Right forelimb (tissue), 1 donor: ENCODE measurements at places on chromosomes 6 and 20.

DNA sequence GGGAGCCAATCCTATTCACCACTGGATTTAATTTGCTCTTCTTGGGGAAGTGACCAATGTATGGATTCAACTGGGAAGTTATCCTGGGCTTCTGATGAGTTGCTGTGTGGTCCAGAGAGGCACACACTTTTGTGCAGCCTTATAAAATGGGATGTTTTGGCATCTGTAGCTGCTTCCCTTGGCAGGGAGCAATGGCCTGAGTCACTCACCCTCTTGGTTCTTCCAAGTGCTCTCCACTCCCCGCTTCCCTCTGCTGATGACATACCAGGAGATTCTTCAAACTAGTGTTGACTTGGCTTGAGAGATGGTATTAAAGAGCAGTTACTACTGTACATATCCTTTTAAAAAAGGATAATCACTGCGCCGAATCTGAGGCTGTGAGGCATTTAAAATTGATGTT, 105.8 kb downstream of the JARID2 start:
- no peak for DNase-seq

DNA sequence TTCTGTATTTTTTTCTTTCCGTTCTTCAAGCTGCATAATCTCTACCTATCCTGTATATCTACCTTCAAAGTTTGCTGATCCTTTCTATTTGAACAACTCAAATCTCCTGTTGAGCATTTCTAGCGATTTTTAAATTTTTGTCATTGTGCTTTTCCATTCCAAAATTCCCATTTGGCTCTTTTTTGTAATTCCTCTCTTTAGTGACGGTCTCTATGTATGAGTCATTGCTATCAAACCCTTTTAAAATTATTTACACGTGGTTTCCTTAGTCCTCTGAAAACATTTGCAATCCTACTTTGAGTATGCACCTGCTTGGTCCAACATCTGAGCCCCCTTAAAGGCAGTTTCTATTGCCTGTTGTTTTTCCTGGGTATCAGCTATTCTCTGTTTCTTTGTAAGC, 100.5 kb upstream of the FOXC1 start:
- no peak for DNase-seq

GRCh38 chr6:154653385-154653784, 79.8 kb upstream of the SCAF8 start:
- DNase-seq, result no peak

- no peak for DNase-seq
Measured at GRCh38 chr6:91691449-91691848, 1104.6 kb upstream of the MAP3K7 start.

DNA sequence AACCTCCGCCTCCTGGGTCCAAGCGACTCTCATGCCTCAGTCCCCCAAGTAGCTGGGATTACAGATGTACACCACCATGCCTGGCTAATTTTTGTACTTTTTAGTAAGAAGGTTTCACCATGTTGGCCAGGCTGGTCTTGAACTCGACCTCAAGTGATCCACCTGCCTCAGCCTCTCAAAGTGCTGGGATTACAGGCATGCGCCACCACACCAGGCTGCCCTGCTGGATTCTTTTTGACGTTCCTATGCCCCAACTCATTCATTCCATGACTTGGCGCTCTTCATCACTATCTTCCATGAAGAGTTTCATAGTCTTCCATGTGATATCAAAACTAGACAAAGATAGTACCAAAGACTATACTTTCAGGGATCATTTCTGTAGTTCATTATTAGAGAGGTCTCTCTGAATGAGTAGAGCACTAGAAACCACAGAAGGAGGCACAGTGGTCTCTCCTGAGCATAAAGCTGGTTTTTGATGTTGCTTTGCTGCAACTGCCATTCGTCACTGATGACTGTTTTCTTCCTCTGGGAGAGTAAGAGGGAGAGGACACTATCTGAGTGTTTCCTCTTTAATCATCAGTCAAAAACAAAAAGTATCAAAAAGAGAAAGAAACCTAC, 23.5 kb downstream of the DNAAF9 start:
- DNase-seq, result no peak

DNA sequence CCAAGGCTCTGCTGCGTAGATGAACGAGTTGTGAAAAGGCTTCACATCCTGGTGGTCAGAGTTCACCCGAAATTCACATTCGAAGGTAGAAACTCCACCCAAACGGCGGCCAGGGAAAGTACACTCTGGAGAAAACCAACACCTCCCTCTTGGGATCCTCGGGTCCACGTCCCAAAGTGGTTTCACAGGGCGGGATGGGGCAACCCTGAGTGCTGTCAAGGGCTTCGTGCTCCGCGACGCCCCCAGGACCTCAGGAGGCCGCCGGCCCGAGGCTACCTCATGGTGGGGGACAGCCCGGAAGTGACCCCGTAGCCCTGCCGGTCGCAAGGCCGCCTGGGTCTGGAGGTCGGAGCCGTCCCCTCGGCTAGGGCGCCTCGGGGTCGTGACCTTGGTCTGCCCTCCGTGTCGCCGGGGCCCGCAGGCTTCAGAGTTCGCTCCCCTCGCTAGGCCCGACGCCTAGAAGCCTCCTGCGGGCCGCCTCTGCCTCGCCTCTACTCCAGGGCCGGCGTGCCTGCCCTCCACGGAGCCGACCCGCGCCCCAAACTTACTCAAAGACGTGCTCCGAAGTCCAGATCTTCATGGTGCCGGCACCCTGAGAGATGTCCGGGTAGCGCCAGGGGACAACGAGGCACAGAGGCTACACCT, at the start of gene PRELID3B:
Gene PRELID3B (minus strand): TSS at position 636 of the 645 bp plus-strand sequence. CDS start 56 bp downstream, at position 580.
- DNase-seq, result peak; percentile 62

- DNase-seq, result no peak
Measured at GRCh38 chr6:31419842-31420241, 16.4 kb downstream of the MICA start.

GRCh38 chr20:37902504-37903313, at the start of gene VSTM2L:
Gene VSTM2L, plus strand, starts transcription at chr20:37903127. Its CDS starts 224 bp downstream, at chr20:37903351.
- DNase-seq, result no peak

DNA sequence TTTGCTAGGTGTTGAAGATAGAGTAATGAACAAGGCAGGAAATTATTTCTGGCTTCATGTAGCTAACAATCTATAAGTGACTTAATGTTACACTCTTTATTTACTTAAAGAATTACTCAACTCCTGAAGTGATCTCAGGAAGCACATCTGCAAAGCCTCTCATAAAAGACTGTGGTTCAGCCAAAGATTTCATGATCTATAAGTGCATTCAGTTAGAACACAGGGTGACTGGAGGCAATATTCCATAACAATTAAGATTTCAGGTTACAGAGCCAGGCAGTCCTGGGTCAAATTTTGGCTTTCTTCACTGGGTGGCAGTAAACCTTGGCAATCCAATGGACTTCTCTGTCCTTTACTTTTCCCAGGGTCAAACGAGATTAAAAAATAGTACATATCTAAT, 204.0 kb downstream of the TPBG start:
- no peak for DNase-seq

DNA sequence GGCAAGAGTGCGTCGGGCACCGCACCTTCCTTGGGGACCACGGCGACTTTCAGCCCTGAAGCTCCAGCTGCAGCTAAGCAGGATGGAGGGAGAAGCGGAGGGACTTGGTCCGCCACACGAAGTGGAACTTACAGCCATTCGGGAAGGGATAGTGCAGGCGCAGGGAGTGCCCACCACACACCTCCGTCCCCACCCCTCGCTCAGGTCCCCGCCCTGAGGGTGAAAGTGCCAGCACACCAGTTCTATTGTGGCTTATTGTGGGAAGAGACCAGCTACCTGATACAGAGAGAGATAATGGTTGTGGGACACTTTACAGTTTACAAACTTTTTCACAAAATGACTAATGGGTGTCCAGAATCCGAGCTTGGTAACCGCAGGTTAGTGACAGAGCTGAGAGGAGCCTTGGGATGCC, 76.1 kb downstream of the IRF4 start:
- no peak for DNase-seq
